ENCODE measurements at places on chromosomes 4 and X. TPM values are rescaled to one million over a fixed set of nuclear protein-coding genes. Genes with fewer than 3 reads are reported as not detected.

- no peak for DNase-seq
These were observed 176.4 kb upstream of the JADE1 start for GRCh38 chr4:128633067-128633466.

GRCh38 chr4:90476019-90476418 lies 348.8 kb downstream of the CCSER1 start:
- DNase-seq: no peak

DNA sequence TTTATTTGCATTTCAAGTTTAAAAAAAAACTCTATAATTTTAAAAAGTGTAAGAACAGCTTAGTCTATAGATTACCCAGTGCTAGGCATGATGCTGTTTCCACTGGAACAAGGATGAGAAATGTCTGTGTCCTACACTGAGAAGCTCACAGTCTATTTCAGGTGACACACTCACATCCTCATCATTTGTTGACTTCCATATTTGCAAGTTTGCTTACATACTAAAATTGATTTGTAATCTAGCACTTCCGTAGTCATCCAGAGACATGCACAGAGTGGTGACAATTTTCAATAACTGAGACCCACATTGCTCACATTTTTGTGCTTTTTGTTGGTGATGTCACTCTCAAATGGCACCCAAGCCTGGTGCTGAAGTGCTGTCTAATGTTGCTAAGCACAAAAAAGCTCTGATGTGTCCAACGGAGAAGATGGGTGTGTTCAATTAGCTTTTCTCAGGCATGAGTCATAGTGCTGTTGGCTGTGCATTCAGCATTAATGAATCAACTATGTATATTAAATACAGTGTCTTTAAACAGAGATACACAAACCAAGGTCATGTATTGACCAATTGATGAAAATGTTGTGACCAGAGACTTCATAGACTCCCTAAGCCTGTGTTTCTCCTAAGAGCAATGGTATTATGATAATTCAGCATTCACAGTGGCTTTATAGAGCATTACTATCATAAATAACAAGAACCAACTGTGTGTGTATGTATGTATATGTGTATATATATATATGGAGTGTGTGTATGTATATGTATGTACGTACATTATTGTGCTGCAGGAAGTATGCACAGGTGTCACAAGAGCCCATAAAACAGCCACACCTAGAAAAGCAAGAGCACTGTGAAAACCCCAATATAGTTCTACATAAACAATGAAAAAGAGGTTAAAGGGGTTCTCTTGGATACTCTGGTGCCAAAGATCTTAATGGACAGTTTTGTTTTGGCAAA lies 31.2 kb upstream of the VCX3B start:
- DNase-seq: no peak

- DNase-seq: peak; percentile 66
These were observed 1.2 kb downstream of the BCOR start for GRCh38 chrX:40096395-40097091.

DNA sequence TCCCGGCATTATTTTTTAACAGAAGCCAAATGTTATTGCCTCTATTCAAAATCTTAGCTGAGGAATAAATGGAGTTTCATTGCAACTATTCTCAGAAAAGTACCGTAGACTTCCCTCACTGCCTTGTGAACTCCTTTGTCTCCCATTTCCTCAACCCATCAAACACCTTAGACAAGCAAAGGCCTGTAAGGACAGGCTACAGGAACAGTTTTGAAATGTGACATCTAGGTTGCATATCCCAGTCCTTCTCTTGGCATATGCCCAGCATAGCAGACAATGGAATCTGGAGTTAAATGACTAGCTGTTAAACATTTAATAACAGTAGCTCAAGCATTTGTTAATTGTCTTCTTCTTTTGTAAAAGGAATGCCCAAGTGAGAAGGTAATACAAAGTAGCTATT lies 1371.7 kb downstream of the STIM2 start:
- no peak for DNase-seq

GRCh38 chr4:175048111-175048784 lies 130.1 kb downstream of the ADAM29 start:
- no peak for DNase-seq

DNA sequence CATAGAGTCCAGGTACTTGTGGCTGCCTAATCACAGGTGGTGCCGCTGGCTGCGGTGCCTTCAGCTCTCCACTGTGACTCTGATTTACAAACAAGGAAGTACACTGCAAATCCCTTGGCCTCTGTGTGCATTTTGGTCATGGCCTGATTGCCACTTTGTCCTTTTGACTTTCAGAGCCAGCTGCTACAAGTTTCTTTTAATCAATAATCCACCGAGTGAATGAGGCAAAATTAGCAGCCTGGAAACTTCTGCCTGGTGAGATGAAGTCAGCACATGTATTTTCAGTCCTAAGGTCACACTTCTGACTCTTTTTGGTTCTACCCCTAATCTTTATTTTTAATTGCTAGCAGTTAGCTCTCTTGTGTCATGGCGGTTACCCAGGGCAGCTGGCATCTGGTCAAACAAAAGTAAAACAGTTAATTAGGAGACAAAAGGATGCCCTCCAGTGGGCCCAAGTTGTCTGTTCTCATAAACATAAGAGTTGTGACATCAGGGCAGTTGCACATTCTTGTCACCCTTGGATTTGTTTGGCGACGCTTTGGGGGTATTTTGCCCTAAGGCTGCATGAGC lies 62.3 kb upstream of the LNX1 start:
- peak; percentile 80 for DNase-seq

DNA sequence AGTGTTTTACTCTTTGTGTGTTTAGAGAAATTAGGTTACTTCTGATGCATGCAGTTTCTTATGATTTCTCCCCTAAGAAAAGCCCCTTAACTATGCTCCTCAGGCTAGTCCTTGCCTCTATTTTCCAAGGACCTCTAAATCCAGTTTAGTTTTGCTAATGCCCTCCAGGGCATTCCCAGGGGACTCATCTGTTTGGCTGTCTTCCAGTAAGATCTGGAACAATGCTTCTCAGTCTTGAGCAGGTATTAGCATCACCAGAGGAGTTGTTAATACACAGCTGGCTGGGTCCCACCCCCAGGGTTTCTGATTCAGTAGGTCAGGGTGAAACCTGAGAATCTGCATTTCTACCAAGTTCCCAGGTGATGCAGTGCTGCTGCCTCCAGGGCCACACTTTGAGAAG lies 56.9 kb downstream of the OTC start:
- DNase-seq: no peak

DNA sequence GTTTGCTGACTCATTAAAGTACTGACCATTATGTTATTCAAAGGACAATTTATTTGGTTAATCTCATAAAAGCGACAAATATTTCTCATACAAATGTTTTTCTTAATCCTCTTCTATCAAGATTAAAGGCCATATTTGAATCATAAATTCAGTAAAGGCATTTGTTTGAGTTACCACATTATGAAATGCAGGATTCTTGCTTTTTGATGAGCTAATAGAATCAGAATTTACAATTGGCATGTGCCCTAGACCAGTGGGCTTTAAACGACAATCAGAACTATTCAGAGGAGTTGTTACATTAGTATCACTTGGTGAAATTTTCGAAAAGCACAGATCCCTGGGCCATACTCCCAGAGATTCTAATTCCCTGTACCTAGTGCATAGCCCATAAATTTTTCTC lies 55.3 kb downstream of the KLHL4 start:
- DNase-seq: no peak

Gene SCRG1
- 0.11 TPM for polyA plus RNA-seq

Gene ETDA
- polyA plus RNA-seq: not detected

Gene PPP1R2C
- polyA plus RNA-seq: not detected

- DNase-seq: no peak
These were observed 4.9 kb upstream of the TMEM33 start for GRCh38 chr4:41930139-41930831.

Gene COX7B2
- not detected for polyA plus RNA-seq

DNA sequence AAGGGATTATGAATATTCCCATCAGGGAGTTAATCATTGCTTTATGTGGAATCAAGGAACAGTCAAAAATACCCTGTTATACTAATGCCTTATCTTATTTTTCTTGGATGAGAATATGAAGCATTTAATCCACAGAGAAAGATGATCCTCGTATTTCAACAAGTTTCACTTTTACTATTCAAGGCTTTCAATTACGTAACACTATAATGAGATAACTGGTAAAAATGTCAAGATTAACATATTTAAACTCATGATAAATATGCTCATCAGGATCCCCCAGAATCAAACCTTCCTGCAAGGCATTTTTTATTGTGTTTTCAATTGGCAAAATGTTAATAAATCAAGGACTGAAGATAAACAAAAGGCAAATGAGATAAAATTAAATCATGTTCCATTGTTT lies 5.1 kb downstream of the ZXDA start:
- DNase-seq: no peak

- no peak for DNase-seq
These were observed 12.6 kb downstream of the PCDH10 start for GRCh38 chr4:133161570-133162295.

Gene PPM1K
- 15.4 TPM for polyA plus RNA-seq

Gene DGKK
- 0.04 TPM for polyA plus RNA-seq

- DNase-seq: no peak
These were observed 531 bp downstream of the STAG2 start for GRCh38 chrX:123962006-123962467.

- DNase-seq: no peak
These were observed 41.7 kb upstream of the DDX60 start for GRCh38 chr4:168360271-168360670.

DNA sequence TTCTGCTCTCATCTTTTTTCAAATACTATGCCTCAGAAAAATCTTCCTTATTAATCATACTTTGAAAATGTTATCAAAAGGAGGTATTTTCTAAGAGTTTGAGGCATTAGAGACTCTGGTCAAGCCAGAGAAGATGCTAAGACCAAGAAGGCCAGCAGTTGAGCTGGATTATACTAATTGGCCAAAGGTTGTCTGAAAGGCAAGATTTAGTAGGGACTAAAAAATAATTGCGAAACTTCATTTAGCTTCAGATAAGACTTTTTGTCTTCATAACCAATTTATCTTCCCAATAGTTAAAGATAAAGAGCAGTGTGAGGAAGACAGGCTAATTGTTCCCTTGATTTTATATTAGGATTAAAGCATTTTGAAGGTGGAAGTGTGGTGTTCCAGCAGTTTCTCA lies 1412.4 kb upstream of the PCDH7 start:
- DNase-seq: no peak

DNA sequence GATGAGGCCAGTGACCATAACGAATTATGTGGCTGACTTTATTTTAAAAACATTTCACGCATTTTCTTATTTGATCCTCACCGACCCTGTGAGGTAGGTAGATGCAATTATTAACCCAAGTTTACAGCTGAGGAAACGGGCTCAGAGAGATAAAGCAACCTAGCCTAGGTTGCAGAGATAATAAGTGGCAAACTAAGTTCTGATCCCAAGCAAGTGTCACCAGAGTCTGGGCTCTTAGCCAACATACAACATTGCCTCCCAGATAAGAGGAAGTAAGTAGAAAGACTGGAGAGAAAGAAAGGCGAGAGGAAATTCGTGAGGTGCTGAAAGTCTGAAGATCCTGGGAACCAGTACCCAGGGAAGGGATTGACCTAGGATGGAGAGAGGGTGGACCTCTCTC lies 77.4 kb upstream of the GPR50 start:
- DNase-seq: no peak

- no peak for DNase-seq
These were observed 1420.1 kb upstream of the TENM3 start for GRCh38 chr4:180823108-180823507.

Gene MAGEB16
- polyA plus RNA-seq: not detected

DNA sequence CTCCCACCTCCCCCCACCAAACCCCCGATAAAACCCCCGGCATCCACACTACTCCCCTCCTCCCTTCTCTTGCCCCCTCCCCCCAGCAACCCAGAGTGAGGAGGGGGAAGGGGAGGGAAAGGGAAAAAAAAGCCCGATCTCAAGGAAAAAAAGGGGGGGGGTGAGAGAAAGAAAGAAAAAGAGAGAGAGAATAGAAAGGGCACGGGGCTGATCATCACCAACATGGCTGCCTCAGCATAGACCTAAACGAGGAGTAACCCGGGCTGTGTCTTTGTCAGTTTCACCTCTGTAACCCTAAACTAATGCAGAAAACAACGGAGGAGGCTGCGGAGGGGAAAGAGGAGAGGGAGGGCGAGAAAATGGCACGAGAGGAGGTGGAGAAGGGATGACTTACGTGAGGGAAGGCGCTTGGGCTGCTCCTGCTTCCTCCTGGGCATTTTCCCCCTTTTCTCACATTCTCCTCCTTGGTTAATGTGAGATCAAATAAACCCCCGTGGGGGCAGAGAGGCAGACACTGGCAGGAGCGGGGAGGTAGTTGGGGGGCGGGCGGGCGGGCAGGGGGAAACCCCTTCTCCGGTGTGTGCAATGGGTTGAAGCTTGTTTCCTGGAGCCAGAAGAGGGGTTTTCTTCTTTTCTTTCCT lies 532 bp downstream of the ZNF827 start:
- DNase-seq: peak; percentile 48

GRCh38 chrX:39974270-39974669 lies 123.5 kb downstream of the BCOR start:
- DNase-seq: no peak

Gene PCYT1B
- 0.26 TPM for polyA plus RNA-seq

GRCh38 chr4:161345741-161346140 lies 818.1 kb downstream of the FSTL5 start:
- DNase-seq: no peak

DNA sequence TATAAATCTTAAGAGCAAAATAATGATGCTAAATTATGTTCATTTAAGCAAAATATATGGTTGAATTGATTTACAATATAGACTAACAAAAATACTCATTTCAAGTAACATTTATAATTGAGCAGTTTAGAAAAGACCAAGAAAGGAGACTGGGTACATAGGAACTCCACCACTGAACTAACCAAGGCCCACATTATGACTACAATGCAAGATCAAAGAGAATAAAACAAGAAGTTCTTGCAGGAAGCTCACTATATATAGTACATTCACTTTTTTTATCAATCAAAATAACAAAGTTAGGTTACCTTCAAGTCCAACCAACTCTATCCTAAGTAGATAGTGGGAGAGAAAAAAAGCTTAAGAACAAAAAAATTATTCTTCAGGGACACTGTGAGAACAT lies 8.0 kb downstream of the CHIC2 start:
- DNase-seq: no peak

DNA sequence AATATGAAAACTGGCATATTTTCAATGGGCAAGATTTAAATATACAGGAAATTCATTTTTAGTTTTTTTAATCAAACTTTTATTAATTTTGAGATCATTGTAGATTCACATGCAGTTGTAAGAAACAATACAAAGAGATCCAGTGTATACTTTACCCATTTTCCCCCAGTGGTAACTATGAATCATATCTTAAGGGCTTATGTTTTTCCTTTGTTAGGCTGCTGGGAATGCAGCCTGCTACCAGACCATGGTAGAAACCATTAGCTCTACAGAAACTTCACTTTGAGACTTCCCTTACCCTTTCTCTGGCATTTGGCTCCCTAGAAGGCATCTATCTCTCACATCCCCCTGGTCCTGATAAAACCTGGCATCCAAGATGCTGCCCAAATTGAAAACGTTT lies 147.6 kb upstream of the EOLA2 start:
- DNase-seq: no peak

DNA sequence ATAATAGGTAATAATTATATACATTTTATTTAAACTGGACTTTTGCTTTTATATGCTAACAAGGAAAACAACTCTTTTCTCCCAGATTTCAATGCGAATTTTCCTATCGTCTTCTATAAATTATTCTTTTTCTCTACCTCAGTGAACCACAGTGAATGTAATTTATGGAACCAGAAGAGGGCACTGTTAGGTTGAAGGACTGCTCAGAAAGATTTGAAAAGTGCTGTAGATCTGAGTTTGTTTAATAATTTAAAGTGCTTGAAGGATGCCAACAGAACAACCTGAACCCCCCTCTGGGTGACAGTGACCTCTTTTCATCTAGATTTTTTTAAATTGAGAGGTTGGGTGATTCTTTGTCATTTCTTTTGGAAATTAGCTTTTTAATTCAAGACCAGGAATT lies 54.9 kb downstream of the PHOX2B start:
- no peak for DNase-seq

GRCh38 chr4:168632301-168632725 lies 135.5 kb downstream of the PALLD start:
- DNase-seq: peak; percentile 68

Measured in kidney (tissue), 22 donors.